ENCODE measurements at places on chromosomes 6 and 20. TPM values are rescaled to one million over a fixed set of nuclear protein-coding genes. Genes with fewer than 3 reads are reported as not detected.

DNA sequence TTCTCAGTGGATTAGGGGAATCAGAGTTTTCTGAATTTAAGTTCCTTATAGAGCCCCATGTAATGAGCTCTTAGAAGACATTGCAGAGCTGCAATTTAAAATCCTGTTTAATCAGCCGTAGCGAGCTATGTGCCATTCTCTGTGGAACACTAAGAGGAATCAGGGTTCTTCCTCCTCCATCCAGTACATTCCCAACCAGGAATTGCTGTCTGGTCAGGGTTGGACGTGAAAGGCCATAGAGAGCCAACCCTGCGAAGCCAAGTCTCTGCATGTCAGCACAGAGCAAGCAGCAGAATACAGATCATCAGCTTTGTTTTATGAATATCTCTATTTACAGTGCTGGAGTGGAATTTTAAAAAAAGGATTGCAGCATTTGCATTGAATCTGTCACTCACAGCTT lies 366.0 kb downstream of the LAMA2 start:
- DNase-seq: no peak

HUS1B gene
- not detected for polyA plus RNA-seq

MYB gene
- 1.3 TPM for polyA plus RNA-seq

DNA sequence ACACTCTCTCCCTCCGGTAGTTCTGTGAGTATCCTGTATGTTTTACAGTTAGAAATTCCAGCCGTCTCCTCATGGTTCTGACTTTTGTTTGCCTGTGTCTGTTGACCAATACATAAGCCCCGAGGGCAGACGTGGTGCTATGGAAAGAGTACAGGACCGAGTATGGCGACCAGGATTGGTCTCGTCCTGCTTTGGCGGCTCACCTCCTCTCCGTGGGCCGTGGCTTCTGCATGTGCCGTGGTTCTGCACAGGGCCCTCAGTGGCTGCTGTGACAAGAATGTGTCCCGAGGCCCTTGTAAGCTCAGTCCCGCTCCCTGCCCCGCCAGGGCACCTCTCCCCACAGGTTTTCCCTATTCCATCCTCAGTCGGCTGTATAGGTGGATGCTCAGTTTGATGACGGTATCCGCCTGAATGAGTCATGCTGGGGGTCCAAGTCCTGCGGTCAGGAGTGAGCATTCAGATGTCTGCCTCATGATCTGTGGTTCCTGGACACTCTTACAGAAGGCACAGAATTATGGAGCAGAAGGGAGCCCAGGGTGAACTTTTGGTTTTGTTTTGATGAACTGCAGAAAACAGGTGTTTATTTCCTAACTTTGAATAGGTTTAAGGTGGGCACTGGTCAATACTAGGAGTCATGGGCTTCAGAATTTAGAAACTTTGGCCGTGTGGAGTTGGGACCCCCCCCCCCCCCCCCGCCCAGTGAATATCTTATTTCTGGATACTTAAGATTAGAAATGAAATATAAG lies 1.2 kb downstream of the ARFGAP1 start:
- DNase-seq: no peak

DNA sequence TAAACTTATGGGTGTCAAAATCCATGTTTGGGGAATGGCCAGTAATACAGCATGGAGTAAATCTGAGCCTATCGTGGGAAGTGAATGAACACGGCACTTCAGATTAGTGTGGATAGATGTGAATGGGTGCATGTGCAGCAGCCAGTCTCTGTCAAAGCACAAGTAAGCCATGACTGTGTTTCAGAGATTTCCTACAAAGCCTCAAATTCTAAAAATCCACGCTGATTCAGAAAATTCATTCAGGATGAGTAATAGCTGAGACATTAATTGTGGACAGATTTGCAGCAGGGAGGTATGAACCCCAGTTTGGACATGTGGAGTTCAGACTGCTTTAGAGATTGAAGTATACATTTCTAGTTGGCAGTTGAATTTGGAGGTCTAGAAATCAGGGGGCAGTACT lies 115.1 kb downstream of the QKI start:
- DNase-seq: no peak

STMND1 gene
- not detected for polyA plus RNA-seq

- DNase-seq: no peak
These were observed 189.0 kb upstream of the CCN2 start for GRCh38 chr6:132140189-132140588.

GRCh38 chr20:19354950-19355349 lies 142.5 kb downstream of the SLC24A3 start:
- DNase-seq: no peak

DNA sequence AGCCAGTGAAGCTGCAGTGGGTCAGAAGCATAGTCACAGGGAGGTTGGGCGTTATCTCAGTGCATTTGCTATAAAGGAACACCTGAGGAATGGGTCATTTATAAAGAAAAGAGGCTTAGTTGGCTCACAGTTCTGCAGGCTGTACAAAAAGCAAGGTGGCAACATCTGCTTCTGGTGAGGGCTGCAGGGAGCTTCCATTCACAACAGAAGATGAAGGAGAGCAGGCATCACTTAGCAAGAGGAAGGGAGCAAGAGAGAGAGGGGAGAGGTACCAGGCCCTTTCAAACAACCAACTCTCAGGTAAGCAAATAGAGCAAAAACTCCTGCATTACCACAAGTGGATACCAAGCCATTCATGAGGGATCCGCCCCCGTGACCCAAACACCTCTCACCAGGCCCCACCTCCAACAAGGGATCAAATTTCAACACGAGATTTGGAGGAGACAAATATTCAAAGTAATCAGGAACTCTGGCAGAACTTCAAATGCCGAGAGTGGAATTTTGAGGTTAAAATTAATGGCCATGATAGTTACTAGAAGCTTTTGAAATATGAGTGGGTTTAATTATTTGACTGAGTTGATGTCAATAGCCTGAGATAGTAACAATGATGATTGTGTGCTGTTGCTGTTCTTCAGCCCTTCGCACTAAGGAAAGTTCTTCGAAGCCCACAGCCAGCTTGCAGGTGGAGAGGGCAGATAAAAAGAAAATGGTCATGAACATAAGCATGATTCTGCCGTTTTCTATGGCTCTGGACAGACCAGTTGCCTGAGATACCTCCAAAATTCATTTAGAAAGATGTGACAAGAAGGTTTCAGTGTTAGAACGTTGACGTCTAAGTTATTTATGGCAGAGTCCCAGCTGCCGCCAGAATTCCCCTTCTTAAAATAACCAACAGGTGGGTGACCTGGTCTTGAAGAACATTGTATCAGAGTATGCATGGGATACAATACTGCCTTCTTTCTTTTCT lies 55.3 kb upstream of the ADTRP start:
- no peak for DNase-seq

GRCh38 chr6:115947966-115948541 lies 112.6 kb downstream of the FRK start:
- no peak for DNase-seq

DNA sequence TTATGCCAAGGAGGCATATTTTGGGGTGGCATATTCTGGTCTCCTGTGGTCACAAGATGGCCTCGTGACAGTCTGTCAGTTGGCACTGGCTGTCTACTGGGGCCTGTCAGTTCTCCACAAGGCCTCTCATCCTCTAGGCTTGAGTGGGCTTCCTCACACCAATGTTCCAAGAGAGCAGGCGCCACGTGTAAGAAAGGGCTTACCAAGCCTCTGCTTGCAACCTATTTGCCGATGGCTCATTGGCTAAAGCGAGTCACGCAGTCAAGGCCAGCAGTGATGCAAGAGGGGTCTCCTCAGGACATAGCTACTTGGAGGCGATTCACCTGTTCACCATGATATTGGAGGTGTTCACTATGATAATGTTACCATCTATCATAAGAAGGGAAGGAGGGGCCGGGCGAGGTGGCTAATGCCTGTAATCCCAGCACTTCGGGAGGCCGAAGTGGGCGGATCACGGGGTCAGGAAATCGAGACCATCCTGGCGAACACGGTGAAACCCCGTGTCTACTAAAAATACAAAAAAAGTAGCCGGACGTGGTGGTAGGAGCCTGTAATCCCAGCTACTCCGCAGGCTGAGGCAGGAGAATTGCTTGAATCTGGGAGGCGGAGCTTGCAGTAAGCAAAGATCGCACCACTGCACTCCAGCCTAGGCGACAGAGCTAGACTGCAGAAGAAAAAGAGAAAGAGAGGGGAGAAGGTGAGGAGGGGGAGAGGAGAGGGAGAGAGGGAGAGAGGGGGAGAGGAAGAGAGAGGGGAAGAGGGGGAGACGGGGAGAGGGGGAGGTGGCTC lies 35.3 kb downstream of the C6orf52 start:
- no peak for DNase-seq

LRRC73 gene
- polyA plus RNA-seq: not detected

DNA sequence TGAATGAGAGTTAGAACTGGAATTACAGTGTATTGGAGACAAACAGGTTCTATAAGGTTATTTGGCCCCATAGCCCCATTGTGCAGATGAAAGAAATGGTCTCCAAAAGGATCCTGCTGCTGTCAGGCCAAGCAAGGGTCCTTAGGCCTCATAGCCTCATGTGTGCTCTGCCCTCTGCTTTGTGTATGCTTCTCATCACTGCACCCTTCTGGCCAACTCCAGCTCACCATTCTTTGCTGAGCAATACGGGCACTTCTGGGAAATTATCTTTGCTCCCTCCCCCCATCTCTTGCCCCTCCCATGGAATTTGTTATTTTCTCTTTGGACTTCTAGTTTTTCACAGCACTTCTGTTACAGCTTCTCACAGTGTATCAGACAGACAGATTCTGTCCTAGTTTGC lies 298.8 kb downstream of the FOXA2 start:
- DNase-seq: no peak

Data from hindlimb muscle (tissue), 1 donor.